ENCODE measurements at places on chromosomes 6 and 20.

- DNase-seq = no peak
These were observed 26.7 kb downstream of the HLA-DRB1 start for GRCh38 chr6:32562940-32563339.

DNA sequence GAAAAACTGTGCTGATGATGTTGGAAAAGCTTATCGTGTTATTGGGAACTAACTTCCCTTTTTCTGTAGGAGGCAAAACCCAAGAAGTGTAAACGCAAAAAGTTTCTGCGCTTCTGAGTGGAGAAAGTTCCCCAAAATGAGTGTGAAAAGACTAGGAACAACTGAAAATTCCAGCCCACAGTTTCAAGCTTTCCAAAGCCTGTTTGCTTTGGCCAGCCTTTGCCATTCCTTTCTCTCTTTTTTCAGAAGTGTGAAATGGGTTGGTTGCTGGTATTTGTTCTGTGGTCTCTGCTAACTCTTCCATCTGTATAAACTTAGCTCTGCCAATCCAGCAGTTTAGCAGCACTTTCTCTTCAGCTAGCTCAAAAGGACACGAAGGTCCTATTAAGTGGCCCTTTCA lies 491.3 kb downstream of the MAFB start:
- no peak for DNase-seq

GRCh38 chr6:67102743-67103142 lies 1395.7 kb upstream of the EYS start:
- DNase-seq = no peak

- DNase-seq = no peak
These were observed 13.4 kb downstream of the CST3 start for GRCh38 chr20:23624324-23624691.

GRCh38 chr6:113112086-113112485 lies 745.1 kb upstream of the MARCKS start:
- DNase-seq = no peak

DNA sequence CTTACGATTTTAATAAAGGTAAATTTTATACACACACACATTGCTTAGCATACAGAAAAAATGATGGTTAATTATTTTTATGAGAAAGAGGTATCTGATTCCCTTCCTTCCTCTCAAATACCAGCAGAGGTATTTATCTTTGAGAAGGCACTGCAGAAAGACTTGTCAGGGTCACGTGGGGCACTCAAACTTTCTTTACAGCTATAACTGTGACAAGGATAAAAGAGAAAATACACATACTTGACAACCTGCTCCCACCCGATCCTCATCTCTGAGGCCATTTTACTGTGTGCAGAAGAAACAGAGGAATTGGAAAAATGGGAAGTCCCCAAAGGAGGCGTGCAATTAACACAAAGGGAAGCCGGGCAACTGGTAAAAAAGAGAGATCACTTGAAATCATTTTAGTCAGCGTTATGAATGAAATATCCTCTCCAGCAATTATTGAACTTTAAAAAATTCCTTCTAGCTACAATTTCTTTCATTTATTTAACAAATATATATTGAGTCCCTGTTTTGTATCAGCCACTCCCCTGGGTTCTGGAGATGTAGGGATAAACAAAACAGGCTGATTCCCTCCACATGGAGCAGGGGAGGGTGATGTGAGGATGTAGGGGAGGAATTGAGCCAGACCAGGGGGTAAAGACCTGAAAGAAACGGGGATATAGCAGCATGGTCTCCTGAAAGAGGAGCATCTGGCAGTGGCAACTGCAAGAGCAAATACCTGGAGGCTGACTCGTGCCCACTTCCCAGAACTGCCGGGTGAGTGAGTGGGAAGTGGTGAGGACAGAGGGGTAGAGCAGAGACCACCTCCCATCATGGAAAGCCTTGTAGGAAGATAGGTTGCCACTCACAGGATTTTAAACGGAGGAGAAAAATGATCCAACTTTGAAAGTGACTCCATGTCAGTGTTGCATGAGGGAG lies 510.3 kb downstream of the KIF16B start:
- DNase-seq = no peak

GRCh38 chr20:23350904-23351838 lies 580 bp downstream of the NXT1 start:
- peak; percentile 49 for DNase-seq

DNA sequence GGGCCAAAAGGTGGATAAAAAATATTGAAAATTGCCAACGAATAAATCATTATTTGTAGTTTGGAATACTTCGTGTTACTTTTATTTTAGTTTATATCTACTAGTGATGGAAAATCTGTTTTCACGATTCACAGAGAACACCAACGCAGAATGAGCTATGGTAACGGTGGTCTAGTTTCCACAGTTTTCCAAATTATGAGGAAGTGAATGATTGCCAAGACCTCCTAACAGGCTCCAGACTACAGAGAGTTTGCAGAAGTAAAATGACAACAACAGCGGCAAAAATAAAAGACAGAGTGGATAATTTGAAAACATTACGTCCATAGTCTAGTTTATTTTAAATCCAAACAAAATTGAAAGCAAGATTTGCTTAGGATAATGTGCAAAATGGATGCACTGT lies 57.0 kb upstream of the AIG1 start:
- no peak for DNase-seq
